ENCODE measurements at places on chromosomes 5 and 9.

- no peak for DNase-seq
Observed at GRCh38 chr9:10633785-10634184, 21.0 kb upstream of the PTPRD start.

DNA sequence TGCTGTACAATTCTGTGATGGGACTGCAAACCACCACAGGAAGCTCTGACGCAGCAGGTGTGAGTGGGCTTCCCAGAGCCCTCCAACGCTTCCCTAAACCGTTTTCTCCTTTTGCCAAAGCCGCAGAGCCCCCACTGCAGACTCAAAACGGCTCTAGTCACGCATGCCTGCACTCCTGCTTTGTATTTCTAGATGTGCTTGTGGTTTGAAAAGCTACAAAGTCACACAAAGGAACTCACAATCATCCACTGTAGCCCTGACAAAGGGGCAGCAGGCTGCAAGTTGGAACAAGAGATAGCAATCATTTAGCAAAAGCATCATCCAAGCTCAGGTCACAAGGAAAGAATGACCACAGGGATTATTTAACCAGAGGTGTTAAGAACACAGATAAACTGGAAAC, 79.3 kb downstream of the PTPN3 start:
- DNase-seq = no peak

- DNase-seq = no peak
Observed at GRCh38 chr5:72841756-72842535, 25.5 kb downstream of the TNPO1 start.

- DNase-seq = no peak
Observed at GRCh38 chr9:87585123-87585855, 87.6 kb downstream of the DAPK1 start.

- peak; percentile 41 for DNase-seq
Observed at GRCh38 chr9:36450110-36450732, 50.2 kb upstream of the RNF38 start.

GRCh38 chr5:139670369-139671095, 22.4 kb downstream of the CXXC5 start:
- no peak for DNase-seq

All from inflammatory macrophage (primary cell).